ENCODE measurements at places on chromosomes 5 and 9. TPM values are rescaled to one million over a fixed set of nuclear protein-coding genes. Genes with fewer than 3 reads are reported as not detected.

Gene ARHGEF39
- 1.3 TPM for total RNA-seq

Gene ADRB2
- total RNA-seq: 5.2 TPM

Gene ZFP2
- total RNA-seq: 3.4 TPM

Gene RLN1
- not detected for total RNA-seq

Gene RGS7BP
- 1.2 TPM for total RNA-seq

Gene C5orf47
- total RNA-seq: not detected

GRCh38 chr9:134486596-134486995 is 155.0 kb upstream of the COL5A1 start:
- peaks cover 1% of the 10 kb centered on the region for H3K4me1 ChIP-seq
- H3K4me3 ChIP-seq: no peak overlapping the region
- no peak overlapping the region for H3K27ac ChIP-seq
- H3K27me3 ChIP-seq: no peaks in the 10 kb centered on the region

DNA sequence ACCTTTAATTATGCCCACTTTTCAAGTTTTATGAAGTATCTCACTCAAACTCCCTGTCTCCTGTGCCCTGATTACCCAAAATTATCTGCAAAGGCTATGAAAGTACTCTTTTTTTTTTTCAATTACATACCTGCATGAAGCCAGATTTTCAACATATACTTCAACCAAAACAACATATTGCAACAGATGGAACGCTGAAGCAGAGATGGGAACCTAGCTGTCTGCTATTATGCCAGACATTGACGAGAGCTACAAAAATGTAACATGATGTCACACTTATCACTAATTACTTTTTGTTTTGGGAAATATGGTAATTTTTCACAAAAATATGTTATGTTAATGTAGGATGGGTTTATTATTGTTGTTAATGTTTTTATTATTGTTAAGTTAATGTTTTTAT is 86.5 kb upstream of the SLC1A3 start:
- H3K27ac ChIP-seq: no peak overlapping the region
- peaks cover 11% of the 10 kb centered on the region for H3K4me1 ChIP-seq
- DNase-seq: no peak
- no peak overlapping the region for H3K4me3 ChIP-seq

GRCh38 chr9:37028420-37029031 is 5.5 kb downstream of the PAX5 start:
- H3K36me3 ChIP-seq: no peaks in the 10 kb centered on the region
- peaks cover 48% of the 10 kb centered on the region for H3K4me1 ChIP-seq
- H3K27me3 ChIP-seq: peaks cover 88% of the 10 kb centered on the region
- no peak for DNase-seq

GRCh38 chr9:134328341-134328840 is 2.1 kb downstream of the RXRA start:
- peak overlapping the region; percentile 84 for H3K27ac ChIP-seq
- H3K36me3 ChIP-seq: no peaks in the 10 kb centered on the region
- peaks cover 4% of the 10 kb centered on the region for H3K27me3 ChIP-seq

- peak within 1 kb of the TSS; percentile 85 for H3K27ac ChIP-seq
- no peak for DNase-seq
- H3K27me3 ChIP-seq: no peaks in the 10 kb centered on the region
Observed at GRCh38 chr9:98807070-98807813, at the start of gene GALNT12. Gene GALNT12, plus strand, starts transcription at chr9:98807670. Its CDS starts 29 bp downstream, at chr9:98807699.

- DNase-seq: no peak
- no peak overlapping the region for H3K4me3 ChIP-seq
- H3K27me3 ChIP-seq: no peaks in the 10 kb centered on the region
- peaks cover 14% of the 10 kb centered on the region for H3K4me1 ChIP-seq
- H3K27ac ChIP-seq: no peak overlapping the region
Observed at GRCh38 chr5:112957036-112957808, 19.4 kb upstream of the DCP2 start.

DNA sequence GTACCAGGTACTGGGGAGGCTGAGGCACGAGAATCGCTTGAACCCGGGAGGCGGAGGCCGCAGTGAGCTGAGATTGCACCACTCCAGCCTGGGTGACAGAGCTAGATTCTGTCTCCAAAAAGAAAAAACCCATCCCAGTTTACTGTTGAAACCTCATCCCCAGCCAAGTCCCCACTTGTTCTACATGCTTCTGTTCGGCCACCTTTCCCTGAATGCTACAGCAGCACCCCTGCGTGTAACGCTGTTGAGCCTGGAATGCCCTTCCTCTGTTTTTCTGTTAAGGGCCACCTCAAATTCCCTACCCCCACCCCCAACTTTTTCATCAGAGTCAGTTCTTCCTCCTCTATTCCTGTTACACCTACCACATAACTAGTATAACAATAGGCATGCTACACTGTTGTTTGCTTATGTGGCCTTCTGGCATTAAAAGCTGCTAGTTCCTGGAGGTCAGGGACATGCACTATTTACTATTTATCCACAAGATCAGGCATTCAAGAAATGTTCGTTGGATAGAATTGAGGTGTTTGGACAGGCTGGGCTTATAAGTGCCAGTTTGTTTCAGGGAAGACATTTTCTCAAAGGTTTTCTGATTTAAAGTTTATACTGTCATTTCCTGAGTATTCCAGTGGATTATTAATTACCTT is 47.1 kb upstream of the C5orf47 start:
- H3K27me3 ChIP-seq: no peaks in the 10 kb centered on the region
- peaks cover 23% of the 10 kb centered on the region for H3K36me3 ChIP-seq
- peaks cover 33% of the 10 kb centered on the region for H3K4me1 ChIP-seq
- DNase-seq: no peak
- no peak overlapping the region for H3K4me3 ChIP-seq

DNA sequence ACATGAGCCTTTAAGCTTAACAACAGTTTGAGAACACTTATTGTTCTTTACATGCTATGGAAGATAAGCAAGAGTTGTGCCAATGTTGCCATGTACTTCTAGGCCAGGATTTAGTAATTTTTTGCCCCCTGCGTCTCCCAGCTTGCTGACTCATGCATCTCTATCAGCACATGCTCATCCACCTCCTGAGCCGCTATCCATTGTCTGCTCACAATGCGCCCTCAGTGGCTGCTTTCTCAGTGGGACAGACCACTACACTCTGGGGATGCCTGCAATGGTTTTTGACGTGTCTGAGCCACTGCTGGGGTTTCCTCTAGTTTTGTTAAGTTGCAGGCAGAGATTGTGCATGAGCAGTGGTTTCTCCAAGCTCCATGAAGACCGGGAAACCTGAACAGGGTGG is 50.9 kb upstream of the PHF2 start:
- peaks cover 3% of the 10 kb centered on the region for H3K4me1 ChIP-seq
- DNase-seq: no peak
- no peaks in the 10 kb centered on the region for H3K27me3 ChIP-seq
- no peak overlapping the region for H3K27ac ChIP-seq
- no peak overlapping the region for H3K4me3 ChIP-seq
- H3K36me3 ChIP-seq: peaks cover 20% of the 10 kb centered on the region

DNA sequence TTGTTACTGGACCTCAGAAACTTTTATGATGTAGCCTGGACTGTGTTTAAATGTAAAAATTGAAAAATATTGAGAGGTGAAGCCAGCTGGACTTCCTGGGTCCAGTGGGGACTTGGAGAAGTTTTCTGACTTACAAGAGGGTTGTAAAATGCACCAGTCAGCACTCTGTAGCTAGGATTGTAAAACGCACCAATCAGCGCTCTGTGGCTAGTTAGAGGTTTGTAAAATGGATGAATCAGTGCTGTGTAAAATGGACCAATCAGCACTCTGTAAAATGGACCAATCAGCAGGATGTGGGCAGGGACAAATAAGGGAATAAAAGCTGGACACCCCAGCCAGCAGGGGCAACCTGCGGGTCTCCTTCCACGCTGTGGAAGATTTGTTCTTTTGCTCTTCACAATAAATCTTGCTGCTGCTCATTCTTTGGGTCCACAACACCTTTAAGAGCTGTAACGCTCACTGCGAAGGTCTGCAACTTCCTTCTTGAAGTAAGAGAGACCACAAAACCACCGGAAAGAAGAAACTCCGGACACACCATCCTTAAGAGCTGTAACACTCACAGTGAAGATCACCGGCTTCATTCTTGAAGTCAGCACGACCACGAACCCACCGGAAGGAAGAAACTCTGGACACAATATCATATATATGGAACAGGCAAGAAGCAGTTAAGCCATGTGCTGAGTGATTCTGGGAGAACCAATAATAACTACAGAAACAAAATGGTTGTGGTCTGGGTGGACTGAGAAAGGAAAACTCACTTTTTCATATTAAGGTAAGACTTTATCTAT is 201.3 kb downstream of the GABRG2 start:
- H3K36me3 ChIP-seq: no peaks in the 10 kb centered on the region
- no peak overlapping the region for H3K4me3 ChIP-seq
- no peaks in the 10 kb centered on the region for H3K4me1 ChIP-seq
- DNase-seq: no peak
- H3K27me3 ChIP-seq: no peaks in the 10 kb centered on the region
- no peak overlapping the region for H3K27ac ChIP-seq

- no peaks in the 10 kb centered on the region for H3K27me3 ChIP-seq
- H3K4me1 ChIP-seq: peaks cover 12% of the 10 kb centered on the region
- H3K27ac ChIP-seq: no peak overlapping the region
Observed at GRCh38 chr5:7873216-7873615, 4.3 kb downstream of the MTRR start.

DNA sequence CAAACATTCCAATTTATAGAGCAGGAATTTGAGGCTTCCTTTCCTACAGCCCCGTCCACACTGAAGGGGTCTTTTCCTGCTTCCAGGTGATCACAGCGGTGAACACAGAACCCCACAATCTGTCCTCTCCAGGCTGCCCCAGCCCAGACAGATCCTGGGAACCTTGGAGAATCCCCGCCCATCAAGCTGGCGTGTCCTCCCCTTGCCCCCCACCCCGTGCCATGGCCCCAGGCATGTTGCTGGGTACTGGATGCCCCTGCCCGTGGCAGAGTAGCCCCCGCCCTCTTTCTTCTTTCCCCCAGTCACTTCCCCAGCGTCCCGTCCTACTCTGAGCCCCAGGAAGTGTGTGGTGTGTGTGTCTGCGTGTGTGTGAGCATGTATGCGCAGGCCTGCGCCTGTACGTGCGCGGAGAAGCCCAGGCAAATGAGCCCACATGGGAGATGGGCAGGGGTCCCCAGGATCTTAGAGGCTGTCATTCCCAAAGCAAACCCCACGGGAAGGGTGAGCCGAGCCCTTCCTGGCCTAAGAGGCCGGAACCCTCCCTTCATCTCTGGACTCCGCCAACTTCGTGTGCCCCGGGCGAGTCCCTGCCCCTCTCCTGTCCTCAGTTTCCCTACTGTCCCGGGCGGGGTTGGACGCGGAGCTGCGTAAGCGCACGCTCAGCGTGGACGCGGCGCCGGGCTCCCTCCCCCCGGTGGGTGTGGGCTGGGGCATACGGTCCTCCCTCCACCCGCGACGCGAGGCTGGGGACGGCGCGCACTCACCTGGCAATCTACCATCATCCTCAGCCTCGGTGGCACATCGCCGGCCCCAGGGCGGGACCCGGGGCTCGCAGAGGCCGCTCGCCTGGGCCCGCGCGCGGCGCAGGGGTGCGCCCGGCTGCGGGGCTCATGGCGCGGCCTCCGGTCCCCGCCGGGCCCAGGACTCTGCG is 15.2 kb downstream of the GBGT1 start:
- H3K27me3 ChIP-seq: no peaks in the 10 kb centered on the region
- peak overlapping the region; percentile 87 for H3K27ac ChIP-seq
- no peak for DNase-seq
- H3K4me3 ChIP-seq: peak overlapping the region; percentile 75

- H3K36me3 ChIP-seq: no peaks in the 10 kb centered on the region
- H3K27me3 ChIP-seq: no peaks in the 10 kb centered on the region
- peak overlapping the region; percentile 33 for H3K27ac ChIP-seq
- no peak for DNase-seq
Observed at GRCh38 chr5:159034083-159034824, 65.5 kb downstream of the EBF1 start.

DNA sequence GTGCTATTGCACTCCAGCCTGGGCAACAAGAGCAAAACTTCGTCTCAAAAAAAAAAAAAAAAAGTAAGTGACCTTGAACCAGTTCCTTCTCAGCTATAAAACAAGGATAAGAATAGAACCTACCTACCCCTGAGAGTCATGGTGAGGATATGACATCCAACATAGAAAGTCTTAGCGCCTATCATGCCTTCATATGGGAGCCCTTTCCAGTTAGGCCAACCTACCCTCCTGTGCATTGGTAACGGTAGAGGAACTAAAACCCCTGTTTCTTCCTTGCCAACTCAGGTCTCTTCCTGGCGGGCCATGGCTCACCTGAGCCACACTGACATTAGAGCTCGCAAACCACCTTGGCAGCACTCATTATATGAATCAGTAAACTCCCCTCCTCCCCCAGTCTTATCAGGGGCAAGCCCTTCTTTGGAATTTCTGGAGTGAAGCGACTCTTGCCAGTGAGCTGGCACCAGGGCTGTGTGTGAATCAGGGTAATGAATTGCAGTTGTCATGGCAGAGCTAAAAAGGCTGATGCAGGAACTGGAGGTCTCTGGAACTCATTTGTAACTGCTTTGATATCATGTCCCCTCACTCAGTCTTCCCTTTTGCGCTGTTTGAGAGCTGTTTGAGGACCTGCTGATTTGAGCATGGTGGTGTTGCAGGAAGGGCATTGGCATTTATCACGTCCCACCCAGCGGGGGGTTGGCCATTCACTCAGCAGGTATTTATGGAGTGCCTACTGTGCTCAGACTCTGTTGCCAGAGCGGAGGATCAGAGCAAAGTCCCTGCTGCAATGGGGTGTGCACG is 10.3 kb downstream of the WWC1 start:
- H3K36me3 ChIP-seq: no peaks in the 10 kb centered on the region
- DNase-seq: no peak
- H3K4me3 ChIP-seq: no peak overlapping the region
- H3K27me3 ChIP-seq: no peaks in the 10 kb centered on the region
- no peak overlapping the region for H3K27ac ChIP-seq

- H3K27me3 ChIP-seq: no peaks in the 10 kb centered on the region
- H3K4me1 ChIP-seq: peaks cover 3% of the 10 kb centered on the region
- DNase-seq: no peak
- H3K36me3 ChIP-seq: no peaks in the 10 kb centered on the region
- H3K4me3 ChIP-seq: no peak overlapping the region
Observed at GRCh38 chr5:159971038-159971437, 37.9 kb upstream of the TTC1 start.

DNA sequence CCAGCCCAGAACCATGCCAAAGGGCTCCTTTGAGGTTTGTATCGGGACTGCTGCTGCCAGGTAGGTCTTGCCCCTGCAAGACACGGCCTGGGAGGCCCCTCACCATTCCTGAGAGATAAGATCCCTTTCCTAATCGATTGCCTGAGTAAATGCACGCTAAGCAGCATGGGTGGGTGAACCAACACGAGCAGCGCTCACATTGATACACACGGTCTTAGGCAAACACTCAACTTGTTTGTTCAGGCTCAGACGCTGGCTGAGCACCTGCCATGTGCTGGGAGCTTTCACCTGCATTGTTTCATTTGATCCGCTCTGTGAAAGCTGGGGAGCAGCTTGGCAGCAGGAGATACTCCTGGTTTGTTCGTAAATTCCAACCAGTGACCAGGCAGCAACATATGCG is 76.9 kb upstream of the NEURL1B start:
- no peak for DNase-seq
- no peaks in the 10 kb centered on the region for H3K27me3 ChIP-seq
- no peak overlapping the region for H3K27ac ChIP-seq
- no peak overlapping the region for H3K4me3 ChIP-seq
- H3K36me3 ChIP-seq: no peaks in the 10 kb centered on the region

All from esophagus muscularis mucosa (tissue), 4 donors.